ENCODE measurements at places on chromosomes 6 and 20.

DNA sequence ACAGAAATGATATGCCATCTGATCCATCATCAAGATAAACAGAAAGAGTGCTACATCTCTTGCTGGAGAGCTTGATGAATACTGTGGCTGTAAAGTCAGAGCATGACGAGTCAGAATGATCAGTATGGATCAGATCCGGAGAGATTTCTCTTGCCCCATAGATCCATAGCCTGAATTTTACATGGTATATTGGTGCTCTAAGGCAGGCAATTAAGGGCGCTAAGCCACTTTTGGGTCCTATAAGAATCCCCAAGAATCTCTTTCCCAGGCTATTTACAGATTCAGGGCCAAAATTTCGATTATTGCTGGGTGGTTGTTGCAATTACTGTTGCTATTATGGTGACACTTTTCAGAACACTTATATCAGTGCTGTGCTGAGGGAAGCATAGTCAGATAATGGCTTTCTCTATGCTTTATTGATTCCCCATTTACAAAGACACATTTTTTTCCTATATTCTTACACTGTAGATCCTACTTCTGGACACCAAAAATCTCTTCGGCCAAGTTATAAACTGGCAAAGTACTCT, 94.4 kb downstream of the ADGRB3 start:
- DNase-seq: no peak

- no peak for DNase-seq
Measured at GRCh38 chr6:134723081-134723871, 226.6 kb downstream of the ALDH8A1 start.

- peak; percentile 26 for DNase-seq
Measured at GRCh38 chr6:32609731-32610640, 20.3 kb upstream of the HLA-DRB1 start.

- DNase-seq: no peak
Measured at GRCh38 chr6:162778603-162779002, 50.8 kb downstream of the PACRG start.

DNA sequence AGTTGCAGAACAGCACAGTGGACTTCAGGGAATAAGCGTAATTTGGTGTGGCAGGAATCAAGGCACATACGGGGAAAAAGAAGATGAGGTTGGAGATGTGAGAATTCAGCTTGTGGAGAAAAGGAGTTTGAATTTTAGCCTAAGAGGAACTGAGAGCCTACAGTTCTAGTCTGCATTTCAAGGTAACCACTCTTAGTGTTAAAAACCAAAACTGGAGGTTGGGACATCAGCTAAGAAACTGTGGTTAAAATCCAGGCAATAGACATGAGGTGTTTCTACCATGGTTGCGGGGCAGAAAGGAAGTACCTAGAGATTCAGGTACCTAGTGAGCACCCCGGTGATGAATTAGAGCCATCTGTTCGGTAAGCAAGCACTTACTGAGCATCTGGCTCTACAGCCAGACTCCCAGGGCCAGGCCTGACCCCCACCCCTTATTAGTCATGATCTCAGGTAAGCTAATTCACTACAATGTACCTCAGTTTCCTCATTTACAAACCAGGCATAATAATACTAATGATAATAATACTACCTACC, 44.4 kb downstream of the FAXC start:
- DNase-seq: no peak

DNA sequence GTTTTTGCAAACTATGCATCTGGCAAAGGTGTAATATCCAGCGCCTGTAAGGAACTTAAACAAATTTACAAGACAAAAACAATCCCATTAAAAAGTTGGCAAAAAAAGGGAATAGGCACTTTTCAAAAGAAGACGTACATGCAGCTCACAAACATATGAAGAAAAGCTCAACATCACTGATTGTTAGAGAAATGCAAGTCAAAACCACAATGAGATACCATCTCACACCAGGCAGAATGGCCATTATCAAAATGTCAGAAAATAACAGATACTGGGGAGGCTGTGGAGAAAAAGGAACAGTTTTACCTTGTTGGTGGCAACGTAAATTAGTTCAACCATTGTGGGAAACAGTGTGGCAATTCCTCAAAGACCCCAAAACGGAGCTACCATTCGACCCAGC, 54.2 kb downstream of the TSBP1 start:
- no peak for DNase-seq

GRCh38 chr6:373031-373430, 18.5 kb upstream of the IRF4 start:
- no peak for DNase-seq

- DNase-seq: no peak
Measured at GRCh38 chr6:136822046-136822375, 381 bp upstream of the PEX7 start.

DNA sequence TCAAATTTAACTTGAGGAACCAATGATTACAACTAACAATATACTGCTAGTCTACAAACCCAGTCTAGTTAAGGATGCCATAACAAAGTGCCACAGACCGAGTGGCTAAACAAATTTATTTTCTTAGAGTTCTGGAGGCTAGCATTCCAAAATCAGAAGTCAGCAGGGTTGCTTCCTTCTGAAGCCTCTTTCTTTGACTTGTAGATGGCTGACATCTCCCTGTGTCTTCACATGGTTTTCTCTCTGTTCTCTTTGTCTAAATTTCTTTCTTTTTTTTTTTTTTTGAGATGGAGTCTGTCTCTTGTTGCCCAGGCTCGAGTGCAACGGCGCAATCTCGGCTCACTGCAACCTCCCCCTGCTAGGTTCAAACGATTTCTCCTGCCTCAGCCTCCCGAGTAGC, 56.1 kb downstream of the NCOA3 start:
- no peak for DNase-seq

GRCh38 chr6:156557251-156557910, 219.8 kb upstream of the ARID1B start:
- DNase-seq: no peak

GRCh38 chr6:28922004-28922820, 1.6 kb downstream of the TRIM27 start:
- DNase-seq: no peak

DNA sequence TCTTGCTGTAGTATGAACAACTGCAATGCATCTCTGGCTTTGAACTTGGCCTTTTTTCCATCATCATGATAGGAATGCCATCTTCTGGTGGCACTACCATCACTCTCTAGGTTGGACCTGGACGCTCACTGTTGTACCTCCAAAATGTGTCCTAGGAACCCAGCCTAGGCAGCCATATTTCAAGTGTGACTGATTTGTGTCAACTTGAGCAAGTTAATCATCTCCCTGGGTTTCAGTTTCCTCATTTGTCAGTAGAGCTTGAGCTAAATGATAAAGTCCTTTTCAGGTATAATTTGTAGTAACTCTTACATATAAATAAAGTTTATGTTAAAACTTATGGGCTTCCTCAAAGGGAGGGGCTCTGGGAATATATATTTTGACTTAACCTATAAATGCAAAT, 241.7 kb upstream of the CEP162 start:
- no peak for DNase-seq

GRCh38 chr6:133441491-133441890, 200.3 kb downstream of the EYA4 start:
- no peak for DNase-seq

GRCh38 chr6:14417377-14417776, 299.8 kb downstream of the CD83 start:
- no peak for DNase-seq

GRCh38 chr6:143516690-143517446, 5.3 kb upstream of the FUCA2 start:
- DNase-seq: no peak

DNA sequence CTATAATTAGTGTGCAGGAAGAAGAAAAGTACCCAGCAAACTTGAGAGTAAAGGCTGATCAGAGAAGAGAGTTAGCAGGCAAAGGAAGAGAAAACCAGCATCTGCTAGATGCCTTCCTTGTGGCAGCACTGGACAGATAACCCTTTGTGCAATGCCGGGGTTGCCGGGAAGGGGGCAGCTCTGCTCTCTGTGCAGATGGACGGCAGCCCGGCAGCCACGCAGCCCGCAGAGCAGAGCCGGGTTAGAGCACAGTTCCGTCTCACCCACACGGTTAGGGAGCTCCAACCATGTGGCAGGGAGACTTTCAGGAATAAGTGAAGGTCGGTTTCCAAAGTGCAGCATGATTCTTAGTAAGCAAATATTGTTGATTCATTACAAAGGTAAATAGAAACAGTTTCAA, 80.0 kb upstream of the RPS6KA2 start:
- DNase-seq: no peak

DNA sequence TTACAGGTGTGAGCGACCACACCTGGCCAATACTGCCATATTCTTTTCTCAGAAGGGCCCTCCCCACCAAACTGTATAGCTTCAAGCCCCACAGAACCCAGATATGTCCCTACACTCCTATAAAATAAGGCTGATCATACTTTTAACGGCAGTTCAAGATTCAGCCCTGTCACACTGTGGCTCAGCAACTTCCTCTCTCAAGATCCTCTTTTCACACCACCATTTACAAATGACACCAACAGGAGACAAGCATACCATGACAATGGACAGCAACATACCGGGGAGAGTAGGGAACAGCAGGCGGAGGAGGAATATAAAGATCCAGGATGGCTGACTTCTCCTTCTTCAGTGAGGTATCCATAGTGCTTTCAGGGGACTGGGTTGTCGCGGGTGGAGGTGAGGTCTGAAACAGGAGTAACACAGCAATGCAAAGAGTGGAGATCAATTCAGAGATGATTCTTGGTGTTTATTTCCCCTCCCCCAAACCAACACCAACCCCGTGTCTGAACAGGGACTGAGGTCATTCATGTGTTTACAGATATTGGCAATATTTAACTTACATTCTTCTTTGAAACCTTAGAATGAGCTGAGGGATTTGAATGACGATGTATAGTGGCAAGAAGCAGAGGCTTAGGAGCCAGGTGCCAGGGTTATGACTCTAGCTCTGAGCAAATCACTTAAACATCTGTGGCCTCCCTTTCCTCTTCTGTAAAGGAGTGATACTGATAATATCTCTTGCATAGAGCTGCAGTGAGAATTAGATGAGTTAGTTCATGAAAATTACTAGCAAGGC, 57.6 kb upstream of the IPCEF1 start:
- no peak for DNase-seq

DNA sequence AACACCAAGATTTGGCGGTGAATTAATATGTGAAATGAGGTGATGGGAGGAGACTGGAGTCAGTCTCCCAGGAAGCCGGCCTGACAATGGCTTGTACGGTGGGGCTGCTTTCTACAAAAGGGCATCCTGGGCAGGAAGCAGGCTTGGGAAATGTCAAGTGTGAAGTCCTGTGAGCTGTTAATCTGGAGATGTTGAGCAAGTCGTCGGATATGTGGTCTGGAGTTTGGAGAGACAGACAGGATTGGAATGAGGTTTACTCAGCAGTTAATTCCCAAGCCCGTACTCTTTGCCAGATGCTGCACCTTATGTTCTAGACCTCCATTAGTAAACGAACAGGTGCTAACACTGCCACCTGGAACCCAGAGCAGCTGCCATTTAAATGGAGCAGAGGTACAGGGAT, 107.7 kb upstream of the FOXC1 start:
- DNase-seq: no peak

- DNase-seq: no peak
Measured at GRCh38 chr20:14919501-14920081, 582.2 kb upstream of the FLRT3 start.

DNA sequence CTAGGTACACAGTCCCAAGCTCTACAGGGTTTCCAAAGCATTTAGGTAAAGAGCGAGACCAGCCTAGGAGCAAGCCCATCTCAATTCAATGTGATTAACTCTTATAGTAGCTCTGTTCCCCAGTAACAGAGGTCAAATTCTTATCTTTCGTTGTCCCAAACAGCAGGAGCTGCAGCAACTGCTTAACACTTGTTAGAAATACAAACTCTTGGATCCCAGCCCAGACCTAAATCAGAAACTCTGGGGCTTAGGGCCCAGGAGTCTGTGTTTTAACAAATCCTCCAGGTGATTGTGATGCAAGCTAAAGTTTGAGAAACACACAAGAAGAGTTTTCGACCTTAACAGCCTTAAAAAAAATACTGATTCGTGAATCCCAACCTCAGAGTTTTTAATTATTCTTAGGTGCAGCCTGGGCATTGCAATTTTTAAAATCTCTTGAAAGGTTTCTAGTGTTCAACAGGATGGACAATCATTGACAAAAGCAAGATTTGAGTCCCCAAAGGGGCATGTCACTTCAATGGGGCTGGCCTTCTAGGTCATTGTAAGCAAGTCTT, 127.4 kb upstream of the HCRTR2 start:
- DNase-seq: no peak

DNA sequence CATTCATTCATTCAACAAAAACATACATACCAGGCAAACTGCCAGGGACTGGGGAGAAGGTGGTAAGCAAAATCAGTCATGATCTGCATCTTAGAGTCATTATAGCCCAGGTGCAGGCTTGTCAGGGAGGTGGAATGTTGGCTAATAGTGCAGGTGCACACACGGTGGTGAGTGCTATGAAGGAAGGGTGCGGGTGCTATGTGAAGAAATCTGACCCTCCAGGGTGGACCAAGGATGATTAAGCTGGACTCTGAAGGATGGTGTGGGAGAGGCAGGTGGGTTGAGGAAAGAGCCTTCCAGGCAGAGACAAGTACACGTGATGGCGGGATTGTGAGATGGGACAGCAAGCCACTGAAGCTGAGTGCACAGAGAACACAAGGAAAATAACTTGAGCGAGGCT, 77.4 kb downstream of the B3GAT2 start:
- DNase-seq: no peak

GRCh38 chr20:41136680-41137613, at the start of gene PLCG1:
Gene PLCG1 (plus strand): TSS chr20:41137543. CDS start chr20:41137642, 99 bp downstream.
- DNase-seq: peak; percentile 70

GRCh38 chr20:7650086-7650879, 290.0 kb downstream of the HAO1 start:
- DNase-seq: no peak

GRCh38 chr6:166851911-166852310, 104.4 kb downstream of the RNASET2 start:
- no peak for DNase-seq

DNA sequence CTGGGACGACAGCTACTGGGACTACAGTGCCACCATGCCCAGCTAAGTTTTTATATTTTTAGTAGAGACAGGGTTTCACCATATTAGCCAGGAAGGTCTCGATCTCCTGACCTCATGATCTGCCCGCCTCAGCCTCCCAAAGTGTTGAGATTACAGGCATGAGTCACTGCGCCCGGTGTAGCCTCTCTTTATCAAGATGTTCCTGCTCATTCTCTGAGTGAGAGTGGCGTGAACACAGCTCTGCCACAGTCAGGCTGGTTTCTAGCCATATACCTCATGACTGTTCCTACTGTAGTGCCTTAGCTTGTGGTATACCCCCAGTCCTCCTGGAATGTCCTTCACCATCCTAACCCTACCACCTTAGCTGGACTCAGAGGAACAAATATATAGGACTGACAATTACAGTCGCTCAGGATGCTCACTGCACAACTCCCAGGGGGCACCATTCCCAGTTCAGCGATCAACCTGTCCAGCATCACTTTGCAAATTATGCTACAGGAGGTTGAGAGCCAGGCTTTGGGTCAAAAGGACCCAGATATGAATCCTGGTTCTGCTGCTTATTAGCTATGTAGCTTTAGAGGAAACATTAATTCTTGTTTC, 86.3 kb downstream of the CHMP4B start:
- no peak for DNase-seq

GRCh38 chr20:32189123-32189410, 18.5 kb downstream of the PLAGL2 start:
- DNase-seq: no peak

GRCh38 chr20:46761566-46761965, 52.1 kb downstream of the SLC2A10 start:
- DNase-seq: no peak

All from stimulated activated CD8-positive, alpha-beta memory T cell treated with anti-CD3 and anti-CD28 coated beads, Interleukin-7, amount 100 ng/mL, for 48 hours (primary cell).